ENCODE measurements at places on chromosomes 4 and X. TPM values are rescaled to one million over a fixed set of nuclear protein-coding genes. Genes with fewer than 3 reads are reported as not detected.

GRCh38 chrX:133868682-133869081 is 116.7 kb downstream of the GPC3 start:
- DNase-seq = no peak

DNA sequence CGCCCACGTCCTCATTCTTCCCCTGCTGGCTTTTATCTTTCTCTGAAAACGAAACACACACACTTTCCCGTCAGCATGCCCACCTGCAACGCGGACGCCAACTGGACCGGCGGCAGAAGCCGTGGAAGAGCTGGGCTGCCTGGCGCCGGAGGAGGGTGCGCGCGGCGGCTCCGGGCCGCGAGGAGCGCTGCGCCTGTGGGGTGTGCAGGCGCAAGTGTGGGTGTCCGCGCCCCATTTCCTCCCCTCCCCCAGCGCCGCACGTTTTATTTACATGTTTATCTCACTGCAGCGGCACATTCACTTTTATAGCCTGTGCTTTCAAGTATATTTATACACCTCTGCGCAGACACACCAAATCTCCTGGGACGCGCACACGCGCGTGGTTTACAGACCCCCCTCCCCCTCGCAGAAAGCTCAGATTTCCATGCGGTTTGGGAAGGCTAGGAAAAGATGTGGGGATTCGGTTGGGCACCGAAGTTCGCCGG is 1.5 kb downstream of the PITX2 start:
- DNase-seq = no peak

GRCh38 chrX:55697381-55697780 is 20.2 kb upstream of the RRAGB start:
- no peak for DNase-seq

GRCh38 chrX:106278951-106279350 is 110.8 kb downstream of the PWWP3B start:
- DNase-seq = no peak

GRCh38 chr4:76745240-76745639 is 152.7 kb downstream of the SOWAHB start:
- DNase-seq = no peak

- no peak for DNase-seq
Observed at GRCh38 chr4:20418861-20419451, 167.3 kb downstream of the SLIT2 start.

The ZDHHC15 gene
- 3.1 TPM for total RNA-seq

The FGF16 gene
- 0.14 TPM for total RNA-seq

DNA sequence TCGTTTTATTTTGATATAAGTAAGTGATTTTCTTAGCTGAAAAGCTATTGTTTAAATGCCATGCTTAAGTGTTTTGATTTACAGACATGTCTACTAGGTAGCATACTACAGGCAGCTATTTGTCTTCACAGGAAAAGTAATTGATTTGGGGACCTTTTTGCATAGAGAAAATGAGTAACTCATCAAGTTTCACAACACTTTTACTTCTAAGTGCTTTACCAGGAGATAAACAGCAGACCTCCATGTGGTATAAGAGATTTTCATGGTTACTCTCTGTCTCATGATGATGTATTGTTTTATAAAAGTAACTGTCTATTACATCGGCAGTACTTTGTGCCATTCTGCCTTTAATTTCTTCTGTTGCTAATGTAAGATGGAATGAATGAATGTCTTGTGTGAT is 28.7 kb downstream of the RBPJ start:
- no peak for DNase-seq

The PHOX2B gene
- total RNA-seq = not detected

DNA sequence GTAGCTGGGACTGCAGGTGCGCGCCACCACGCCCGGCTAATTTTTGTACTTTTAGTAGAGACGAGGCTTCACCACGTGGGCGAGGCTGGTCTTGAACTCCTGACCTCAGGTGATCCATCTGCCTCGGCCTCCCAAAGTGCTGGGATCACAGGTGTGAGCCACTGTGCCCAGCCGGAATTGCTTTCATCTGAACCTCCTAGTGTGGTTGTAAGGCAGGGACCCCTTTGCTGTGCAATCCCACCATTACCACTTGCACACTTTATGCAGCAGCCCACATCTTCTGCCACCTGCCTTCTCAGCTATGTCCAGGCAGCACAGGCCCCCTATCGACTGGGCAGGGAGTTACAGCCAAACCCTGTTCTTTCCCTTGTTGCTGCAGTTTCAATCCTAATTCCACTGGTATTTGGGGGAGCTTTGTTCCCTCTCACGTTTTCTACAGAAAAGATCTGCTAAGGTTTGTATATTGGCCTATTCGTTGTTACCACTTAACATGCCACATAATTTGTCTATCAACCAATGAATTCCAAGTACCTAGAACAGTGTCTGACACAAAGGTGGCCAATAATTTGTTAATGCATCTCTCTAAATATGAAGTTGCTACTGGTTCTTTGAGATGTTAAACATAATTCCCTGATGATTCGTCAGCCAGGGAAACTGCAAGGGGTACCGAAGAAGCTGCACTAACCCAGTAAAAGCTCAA is 6.5 kb downstream of the RPL39 start:
- DNase-seq = no peak

DNA sequence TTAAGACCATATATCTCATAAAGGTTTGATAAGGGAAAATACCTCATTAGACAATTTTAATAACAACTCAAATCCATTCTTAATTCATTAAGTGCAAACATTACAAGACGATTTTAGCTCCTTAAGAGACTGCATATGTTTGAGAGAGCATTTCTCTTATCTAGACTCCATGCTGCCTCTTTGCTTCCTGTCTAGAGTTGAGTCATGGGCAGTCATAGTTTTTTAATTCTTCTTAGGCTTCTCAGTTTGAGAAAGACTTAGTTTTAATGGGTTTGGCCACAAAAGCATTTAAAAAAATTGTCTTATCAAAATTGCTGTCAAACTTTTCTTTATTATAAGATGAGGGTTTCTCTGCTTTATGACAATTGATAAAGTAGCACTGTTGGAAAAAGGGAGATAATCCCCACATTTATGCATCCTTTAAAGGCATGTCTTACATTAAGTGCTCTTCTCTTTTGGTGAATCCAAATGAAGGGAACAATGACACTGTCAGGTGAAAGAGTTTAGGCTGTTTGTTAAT is 713.4 kb downstream of the PCDH18 start:
- no peak for DNase-seq
